HCT116 (cell line): ENCODE measurements at places on chromosomes 5 and 9.

GRCh38 chr9:105842023-105842644 lies 147.8 kb downstream of the TMEM38B start:
- DNase-seq: peak; percentile 18

GRCh38 chr9:125904155-125904851 lies 157.1 kb downstream of the PBX3 start:
- no peak for DNase-seq

DNA sequence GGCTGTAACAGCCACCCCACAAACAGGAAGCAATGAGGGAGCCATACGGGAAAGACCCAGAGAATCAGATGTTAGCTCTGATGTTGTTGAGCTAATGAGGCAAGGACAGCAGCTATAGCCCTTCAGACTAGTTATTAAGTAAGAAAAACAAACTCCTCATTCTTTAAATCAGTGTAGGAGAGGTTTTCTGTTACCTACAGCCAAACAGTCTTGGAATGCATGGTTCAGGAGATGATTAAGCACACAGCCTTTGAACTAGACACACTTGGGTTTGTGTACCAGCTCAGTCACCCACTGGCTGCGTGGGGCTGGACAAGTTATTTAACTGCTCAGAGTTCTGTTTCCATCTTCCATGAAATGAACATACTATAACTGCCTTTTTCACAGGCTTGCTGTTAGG lies 68.1 kb downstream of the SPOCK1 start:
- no peak for DNase-seq

DNA sequence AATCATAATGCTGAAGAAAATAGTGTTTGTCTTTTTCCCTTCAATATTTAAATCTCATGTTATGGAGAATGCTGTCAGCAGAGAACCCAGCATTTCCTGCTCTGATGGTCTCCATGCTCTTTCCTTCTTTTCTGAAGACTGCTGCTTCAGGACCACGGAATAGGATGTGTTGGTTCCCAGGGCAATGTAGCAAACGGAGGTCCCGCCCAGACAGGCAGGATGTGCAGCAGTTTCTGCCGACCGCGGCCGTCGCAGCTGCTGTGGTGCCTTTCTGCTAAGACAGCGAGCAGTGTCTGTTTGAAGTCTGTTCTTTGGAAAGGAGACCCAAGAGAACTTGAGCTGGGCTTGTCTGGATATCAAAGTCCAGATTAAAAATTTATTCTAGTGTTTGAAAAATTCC lies 654.3 kb downstream of the CCDC171 start:
- DNase-seq: no peak

DNA sequence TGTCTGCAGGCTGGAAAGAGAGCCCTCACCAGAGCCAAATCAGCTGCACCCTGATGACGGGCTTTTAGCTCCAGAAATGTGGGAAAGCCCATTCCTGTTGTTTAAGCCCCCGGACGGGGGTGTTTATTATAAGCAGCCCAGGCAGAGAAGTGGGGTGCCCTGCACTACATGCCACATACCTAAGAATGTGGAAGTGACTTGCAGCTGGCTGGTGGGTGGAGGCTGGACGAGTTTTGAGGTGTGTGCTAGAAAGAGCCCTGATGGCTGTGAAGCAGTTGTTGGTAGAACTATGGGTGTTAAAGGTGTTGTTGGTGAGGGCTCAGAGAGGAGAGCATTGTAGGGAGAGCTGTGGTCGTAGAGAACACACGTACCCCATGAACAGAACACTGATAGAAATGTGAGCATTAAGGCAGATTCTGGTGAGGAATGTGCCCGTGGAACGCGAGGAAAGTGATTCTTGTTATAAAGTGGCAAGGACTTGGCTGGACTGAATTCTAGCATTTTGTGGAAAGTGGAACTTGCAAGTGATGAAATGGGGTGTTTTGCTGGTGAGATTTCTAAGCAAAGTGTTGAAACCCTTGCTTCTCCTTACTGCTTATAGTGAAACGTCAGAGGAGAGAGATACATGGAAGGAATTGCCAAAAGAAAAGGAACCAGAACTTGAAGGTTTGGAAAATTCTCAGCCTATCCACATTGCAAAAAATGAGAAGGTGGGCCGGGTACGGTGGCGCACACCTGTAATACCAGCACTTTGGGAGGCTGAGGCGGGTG lies 38.9 kb downstream of the AHRR start:
- DNase-seq: no peak

DNA sequence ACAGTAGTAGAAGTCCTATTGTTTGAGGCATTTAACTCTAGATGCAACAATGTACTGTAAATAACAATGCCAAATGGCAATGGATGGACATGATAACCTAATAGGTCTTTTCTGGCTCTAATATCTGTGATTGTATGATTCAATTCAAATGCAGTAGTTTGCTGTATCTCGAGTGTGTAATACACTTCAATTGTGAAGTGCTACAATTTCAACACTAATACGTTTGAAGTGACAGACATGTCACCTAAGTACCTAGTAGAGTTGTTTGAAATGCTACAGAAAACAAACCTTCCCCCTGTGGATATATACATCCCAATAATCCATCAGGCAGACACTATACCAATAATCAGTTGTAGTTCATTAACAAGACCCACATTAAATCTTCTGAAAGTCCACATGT lies 305.9 kb upstream of the ITGA1 start:
- no peak for DNase-seq
